ENCODE measurements at places on chromosomes 13 and 19.

GRCh38 chr13:93422980-93423543, 196.5 kb downstream of the GPC6 start:
- DNase-seq: no peak

DNA sequence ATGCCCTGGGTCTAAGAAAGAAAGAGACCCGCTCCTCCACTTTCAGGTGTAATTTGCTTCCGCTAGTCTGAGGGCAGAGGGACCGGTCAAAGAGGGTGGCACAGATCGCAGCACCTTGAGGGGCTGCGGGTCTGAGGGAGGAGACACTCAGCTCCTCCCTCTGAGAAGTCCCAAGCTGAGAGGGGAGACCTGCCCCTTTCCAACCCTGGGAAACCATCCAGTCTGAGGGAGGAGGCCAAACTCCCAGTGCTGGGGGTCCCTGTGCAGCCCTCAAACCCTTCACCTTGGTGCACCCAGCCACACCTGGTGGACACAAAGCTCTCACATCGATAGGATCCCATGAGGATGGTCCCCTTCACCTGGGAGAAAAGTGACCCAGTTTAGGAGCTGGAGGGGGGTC, 13.0 kb downstream of the MISP start:
- no peak for DNase-seq

- no peak for DNase-seq
These were observed 10.0 kb downstream of the POLR2E start for GRCh38 chr19:1085053-1085658.

GRCh38 chr19:4140237-4140711, 13.2 kb upstream of the CREB3L3 start:
- DNase-seq: peak; percentile 54

- DNase-seq: no peak
These were observed 8.7 kb downstream of the NCLN start for GRCh38 chr19:3194106-3195087.

GRCh38 chr19:15443838-15444237, 5.9 kb downstream of the WIZ start:
- DNase-seq: no peak

DNA sequence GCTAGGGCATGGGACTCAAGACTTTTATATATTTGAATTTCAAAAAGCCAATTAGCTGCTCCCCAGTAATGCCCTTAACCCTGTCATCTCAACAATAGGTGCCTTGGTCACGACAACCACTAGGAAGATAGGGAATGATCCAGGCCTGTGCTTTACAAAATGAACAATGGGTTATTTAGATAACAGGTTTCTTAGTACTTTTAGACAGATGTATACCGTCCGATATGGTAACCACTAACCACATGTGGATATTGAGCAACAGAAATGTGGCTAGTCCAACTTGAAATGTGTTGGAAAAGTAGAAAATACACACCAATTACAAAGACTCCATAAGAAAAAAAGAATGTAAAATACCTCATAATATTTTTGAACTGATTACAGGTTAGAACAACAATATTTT, 201.2 kb downstream of the LHFPL6 start:
- DNase-seq: no peak

DNA sequence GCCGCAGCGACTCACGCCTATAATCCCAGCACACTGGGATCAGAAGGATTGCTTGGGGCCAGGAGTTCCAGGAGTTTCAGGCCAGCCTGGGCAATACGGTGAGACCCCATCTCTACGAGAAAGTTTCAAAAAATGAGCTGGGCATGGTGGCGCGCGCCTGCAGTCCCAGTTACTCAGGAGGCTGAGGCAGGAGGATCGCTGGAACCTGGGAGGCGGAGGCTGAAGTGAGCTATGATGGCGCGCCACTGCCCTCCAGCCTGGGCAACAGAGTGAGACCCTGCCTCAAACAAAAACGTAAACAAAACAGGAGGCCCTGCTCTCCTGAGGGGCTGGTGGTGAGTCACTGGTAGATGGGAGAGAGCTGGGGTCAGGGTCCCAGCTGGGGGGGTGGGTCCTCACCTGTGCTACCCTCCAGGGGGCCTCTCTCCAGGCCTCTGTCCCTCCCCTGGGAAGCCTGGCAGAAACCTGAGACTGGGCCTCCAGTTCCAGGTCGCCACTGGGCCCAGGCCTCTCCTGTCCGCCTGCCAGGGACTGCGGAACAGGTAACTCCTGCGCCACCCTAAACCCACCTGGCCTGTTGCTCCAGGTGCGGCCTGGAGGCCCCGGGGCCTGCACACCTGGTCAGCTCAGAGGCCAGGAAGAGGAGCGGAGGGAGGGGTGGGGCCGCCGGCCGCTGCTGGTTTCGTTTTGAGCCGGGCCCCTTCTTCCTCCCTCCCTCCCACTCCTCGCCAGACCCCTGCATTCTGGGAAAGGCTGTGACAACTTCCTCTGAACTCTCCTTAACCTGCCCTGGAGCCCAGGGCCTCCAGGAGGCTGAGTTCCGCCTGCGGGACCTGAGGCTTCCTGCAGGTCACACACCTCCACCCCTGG, 17.2 kb upstream of the ZBTB7A start:
- peak; percentile 66 for DNase-seq

GRCh38 chr13:44426461-44426860, 52.8 kb downstream of the SERP2 start:
- no peak for DNase-seq

DNA sequence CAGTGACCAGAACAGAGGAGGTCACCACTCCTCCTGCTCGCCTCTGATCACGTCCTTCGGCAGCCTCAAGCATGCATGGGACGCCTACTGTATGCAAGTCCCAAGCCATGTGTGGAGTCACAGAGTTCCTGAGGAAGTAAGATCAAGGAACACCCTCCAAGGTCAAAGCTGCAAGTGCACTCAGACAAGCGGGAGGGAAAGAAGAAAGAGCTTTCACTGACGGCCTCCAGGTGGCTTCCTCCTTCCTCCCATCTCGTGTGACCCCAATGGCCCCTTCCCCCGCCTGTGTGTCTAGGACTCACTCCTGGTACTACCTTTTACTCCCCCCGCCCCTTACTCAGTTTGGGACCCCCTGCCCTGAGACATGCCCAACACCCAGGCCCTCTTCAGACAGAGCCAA, 6.1 kb downstream of the HAUS8 start:
- no peak for DNase-seq

GRCh38 chr19:11088506-11089253, 583 bp upstream of the LDLR start:
- DNase-seq: peak; percentile 26

- no peak for DNase-seq
These were observed 19.7 kb downstream of the PRAM1 start for GRCh38 chr19:8482696-8483095.

- no peak for DNase-seq
These were observed 357.8 kb downstream of the DCT start for GRCh38 chr13:94121686-94122085.

DNA sequence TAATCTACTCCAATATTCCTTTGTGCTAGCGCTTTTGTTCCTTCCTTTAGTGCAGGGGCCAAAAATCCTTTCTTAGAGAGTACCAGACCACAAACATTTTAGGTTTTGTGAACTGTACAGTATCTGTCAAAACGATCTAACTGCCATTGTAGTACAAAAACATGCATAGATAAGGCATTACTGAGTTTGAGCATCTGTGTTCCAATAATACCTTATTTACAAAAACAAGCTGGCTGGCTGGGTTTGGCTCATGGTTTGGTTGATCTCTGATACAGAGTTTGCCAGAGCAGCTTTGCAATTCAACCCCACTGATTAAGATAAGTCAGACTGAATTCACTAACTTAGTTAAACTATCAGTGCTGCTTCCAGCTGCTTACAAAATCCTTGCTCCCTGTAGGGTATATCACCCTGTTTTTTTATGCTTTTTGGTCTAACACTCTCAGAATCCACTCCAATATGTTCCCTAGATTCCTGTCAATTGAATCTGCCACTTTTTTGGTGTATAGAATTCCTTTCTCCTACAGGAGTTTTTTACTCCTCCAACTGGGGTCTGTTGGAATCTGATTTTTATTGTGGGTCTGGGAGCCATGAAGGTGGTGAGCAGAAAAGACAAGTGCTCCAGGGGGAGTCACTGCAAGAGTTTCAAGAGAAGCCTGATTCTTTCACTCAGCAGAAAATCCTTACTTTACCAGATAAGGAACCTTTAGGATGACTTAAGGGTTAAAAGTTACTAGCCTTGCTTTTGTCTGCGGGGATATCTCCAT, 1399.4 kb downstream of the EFNB2 start:
- DNase-seq: no peak

GRCh38 chr19:48965806-48966540, 864 bp downstream of the FTL start:
- DNase-seq: peak; percentile 90

DNA sequence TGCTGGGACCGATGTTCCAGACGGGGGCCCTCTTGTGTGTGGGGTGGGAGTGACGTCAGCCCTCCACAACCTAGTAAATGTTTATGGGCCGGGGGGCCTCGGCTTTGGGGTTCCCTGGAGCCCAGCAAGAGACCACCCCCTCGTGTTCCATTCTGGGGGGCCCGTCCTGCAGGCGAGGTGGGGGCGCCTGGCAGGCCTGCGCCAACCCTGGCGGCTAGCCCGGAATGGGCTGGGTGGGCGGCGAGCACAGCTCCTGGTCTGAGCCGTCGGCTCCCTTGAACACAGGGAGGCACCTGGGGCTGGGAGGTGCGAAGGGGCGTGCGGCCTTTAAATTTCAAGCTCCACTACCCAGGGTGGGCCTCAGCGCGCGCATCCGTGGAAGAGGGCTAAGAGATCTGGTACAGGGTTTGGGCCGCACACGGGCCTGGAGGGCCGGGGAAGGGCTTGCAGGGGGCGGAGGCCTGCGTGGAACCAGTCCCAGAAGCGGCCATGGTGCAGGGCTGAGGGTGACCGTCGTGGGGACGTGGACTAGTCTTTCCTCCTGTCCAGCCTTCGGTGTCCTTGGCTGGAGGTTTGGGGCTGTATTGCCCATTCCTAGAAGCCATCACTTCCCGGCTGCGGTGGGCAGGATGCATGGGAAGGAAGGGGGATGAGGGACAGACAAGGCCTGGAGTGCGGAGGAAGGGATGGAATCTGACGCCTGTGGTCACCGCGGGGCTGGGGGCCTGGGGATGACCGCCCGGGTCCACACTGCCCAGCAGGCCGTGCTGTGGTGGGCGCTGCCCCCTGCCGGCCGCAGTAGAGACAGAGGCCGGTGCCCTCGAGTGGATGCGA, 11.4 kb downstream of the NDUFA11 start:
- DNase-seq: peak; percentile 27

Data from activated CD4-positive, alpha-beta T cell treated with anti-CD3 and anti-CD28 coated beads, Interleukin-2, Interleukin-6, amounts not matched to agents 100 ng/mL and 50 ng/mL, durations not matched to agents 16 hours and 8 hours (primary cell).